ENCODE measurements at places on chromosomes 16 and 17.

GRCh38 chr16:1494129-1494640 is 1.0 kb downstream of the TELO2 start:
- DNase-seq, result no peak

- no peak for DNase-seq
These were observed 6.1 kb downstream of the PRSS36 start for GRCh38 chr16:31143694-31144148.

GRCh38 chr17:72719578-72720493 is 372.7 kb downstream of the SLC39A11 start:
- no peak for DNase-seq

GRCh38 chr16:50657241-50657640 is 23.9 kb downstream of the SNX20 start:
- no peak for DNase-seq

DNA sequence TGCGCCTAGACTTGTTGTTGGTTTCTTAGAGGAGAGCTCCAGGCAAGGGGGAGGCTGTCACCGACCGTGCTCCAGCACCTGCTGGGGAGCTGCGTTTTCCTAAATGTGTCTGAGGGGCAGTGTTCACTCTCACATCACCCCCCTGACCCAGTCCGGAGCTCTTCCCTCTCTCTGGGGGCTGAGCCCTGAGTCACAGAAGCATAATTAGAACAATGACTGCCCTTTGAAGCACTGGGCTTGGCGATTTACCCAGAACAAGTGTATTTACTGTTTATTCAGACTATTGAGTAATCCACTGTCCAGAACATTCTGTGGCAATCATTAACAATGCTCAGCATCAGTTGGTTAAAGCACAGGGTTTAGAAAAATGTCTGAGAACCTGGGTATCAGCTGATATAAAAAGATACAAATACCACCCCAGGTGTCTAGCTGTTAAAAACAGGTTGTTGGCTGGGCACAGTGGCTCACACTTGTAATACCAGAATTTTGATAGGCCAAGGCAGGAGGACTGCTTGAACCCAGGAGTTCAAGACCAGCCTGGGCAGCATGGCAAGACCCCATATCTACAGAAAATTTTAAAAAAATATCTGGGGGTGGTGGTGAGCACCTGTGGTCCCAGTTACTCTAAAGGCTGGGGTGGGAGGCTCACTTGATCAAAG is 8.1 kb downstream of the CES4A start:
- no peak for DNase-seq

DNA sequence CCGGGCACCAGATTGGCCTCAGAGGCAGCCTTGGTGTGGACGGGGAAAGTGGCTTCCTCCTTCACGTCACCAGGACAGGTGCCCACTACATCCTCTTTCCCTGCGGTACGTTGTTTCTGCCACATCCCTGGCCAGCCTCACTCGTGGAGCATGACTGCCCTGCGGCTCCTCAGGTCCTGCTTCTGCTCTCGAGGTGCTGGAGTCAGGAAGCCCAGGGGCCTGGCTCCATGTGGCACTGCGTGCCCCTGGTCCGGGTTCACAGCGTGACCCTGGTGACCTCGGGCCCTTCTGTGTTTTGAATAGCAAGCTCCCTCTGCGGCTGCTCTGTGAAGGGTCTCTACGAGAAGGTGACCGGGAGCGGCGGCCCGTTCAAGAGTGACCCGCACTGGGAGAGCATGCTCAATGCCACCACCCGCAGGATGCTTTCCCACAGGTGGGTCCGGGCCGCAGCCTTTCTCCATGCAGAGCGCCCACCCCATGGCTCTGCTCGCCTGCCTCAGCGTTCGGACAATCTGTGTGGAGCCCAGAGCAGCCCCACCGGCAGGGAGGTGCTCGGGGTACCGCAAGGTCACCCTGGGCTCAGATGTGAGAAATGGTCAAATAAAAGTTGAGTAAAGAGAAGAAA is 13.5 kb downstream of the RGS11 start:
- no peak for DNase-seq

DNA sequence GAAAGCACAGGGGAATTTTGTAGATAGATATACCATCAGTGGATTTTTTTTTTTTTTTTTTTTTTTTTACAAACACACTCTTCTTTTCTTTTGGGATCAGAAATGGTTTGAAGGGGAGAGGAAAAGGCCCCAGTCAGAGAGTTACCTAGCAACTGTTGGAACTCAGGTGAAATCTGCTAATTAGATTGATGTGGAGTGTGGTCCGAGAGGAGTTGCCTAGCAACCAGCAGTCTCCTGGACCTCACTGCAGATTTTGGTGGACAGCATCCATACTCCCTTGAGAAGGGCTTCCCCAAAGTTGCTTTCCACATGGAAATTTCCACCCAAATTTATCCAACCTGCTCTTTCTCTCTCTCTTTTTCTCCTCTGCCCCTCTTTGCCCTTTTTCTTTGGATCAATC is 165.4 kb downstream of the UTP18 start:
- DNase-seq, result no peak

DNA sequence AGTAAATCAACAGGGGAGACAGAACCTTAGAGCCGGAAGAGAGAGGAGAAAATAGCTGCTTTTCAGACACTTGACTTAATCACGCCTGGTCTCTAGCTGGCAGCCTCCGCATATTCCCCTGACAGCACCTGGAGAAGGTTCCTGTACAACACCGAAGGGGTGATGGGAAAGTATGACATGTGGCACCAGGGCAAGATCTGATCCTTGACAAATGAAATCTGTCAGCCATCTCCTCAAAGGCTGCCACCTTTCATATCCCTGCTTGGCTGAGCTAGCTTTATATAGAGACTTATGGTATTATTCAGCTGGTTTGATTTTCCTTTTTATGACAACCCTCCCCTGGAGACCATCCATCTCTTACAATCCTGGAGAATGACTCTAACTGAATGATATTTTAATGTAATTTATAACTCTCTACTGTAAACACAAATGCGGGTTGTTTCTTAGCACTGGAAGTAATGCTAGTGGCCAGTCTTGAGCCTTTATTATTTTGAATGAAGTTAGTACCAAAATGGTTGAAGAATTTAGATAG is 1205.3 kb upstream of the CDH8 start:
- no peak for DNase-seq

- no peak for DNase-seq
These were observed 60.5 kb downstream of the TRIM37 start for GRCh38 chr17:59046192-59046591.

- peak; percentile 52 for DNase-seq
These were observed at the start of gene PFN1 for GRCh38 chr17:4948166-4948930. TSS of gene PFN1 (minus strand) at chr17:4948530. CDS start at chr17:4948394, 136 bp downstream.

DNA sequence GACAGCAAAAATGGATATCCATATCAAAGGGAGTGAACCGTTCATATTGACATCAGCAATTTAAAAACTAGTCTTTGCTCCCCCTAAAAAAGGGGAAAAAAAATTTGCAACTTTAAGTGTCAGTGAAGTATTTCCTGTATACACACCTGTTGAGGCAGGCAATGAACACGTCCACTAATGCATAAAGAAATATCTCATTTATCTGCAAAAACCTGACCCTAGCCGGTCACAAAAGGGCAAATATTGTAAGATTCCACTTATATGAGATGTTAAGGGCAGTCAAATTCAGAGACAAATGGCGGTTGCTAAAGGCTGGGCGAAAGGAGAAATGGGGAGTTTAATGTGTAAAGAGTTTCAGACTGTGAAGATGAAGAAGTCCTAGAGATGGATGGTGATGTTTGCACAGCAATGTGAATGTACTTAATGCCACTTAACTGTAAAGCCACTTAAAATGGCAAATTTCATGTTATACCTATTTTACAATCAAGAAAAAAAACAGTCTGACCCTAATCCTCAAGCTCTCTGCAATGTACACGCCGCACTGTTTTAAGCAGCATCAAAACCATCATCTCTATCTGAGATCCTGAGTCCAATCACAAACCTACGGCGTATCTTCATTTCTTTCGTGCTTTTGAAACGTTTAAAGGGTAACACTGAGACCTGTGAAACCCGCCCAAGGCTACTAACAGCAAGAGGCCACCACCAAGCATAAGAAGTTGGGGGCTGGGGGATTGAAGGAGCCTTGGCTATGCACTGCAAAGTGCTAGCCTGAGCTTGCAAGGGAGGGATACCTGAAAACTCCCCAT is 1.1 kb downstream of the PARN start:
- no peak for DNase-seq

DNA sequence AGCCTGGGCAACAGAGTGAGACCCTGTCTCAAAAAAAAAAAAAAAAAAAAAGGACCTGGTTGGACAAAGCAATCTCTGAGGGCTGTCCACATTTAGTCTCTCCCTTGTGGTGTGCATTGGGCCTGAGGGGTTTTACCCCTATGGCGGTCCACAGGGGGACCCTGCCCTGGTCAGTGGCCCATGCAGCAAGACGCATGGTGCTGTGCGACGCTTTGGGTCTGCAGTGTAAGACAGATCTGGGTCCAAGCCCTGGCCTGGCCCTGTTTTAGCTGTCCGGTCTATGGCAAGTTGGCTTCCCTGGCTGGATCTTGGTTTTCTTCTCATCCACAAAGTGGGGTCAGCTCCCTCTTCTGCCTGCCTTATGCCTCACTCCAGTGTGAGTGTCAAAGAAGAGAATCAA is 123.2 kb upstream of the NLRP1 start:
- DNase-seq, result no peak

DNA sequence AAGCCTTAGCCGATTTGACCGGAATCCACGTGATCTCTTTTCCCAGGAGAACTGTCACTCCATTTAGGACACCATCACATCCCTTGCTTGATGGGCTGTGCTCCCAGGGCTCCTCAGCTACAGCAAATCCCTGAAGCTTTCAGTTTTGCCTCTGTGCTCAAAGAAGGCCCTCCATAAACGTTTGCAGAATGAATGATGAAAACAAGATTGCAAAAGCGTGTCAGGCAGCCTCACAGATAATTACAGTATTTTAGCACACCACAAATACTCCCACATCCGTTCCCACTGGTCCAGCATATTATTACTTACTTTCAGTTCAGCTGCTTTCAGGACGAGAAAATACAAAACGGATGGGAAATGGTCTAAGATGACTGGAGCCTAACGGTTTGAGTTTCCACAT is 84.6 kb downstream of the USP31 start:
- no peak for DNase-seq

GRCh38 chr17:42287977-42288802 is at the start of gene STAT5A:
TSS of gene STAT5A (plus strand) at chr17:42288498. CDS start at chr17:42289412, 914 bp downstream.
- peak; percentile 50 for DNase-seq

DNA sequence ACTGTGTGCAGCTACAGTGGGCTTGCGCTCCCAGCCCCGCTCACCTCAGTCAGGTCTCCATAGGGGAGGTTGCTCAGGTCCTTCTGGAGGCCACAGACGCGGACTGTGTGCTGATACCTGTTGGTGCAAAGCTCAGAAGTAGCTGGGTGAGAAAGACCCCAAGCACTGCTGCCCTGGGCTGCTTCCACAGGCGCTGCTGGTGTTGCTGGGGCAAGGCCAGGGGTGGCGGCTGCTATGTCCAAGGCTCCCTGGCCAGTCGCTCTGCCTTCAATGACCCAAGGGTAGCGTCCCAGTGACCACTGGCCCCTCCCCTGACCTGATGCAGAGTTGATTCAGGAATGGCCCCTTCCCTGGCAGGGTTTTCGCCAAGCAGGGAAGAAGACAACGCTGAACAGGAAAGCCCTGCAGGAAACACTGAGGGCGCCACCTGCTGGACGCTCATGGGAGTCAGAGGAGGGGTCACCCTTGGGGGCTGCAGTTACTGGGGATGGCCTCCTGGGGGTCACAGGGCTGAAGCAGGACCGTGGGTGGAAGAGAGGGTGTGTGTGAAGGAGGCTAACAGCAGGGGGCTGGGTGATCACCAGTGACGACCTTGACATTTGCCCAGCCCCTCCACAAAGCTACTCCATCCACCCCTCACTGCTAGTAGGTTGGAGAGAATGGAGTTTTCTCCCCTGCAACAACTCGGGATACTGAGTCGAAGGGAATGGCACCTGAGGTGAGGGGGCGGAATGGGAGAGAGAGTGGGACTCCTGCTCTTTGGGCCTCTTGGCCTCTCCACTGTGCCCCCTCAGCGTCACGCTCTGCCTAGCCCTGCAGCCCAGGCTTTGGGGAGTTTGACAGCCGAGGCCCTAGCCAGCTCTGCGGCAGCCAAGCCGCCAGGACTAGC is 38.3 kb downstream of the ABCC12 start:
- DNase-seq, result peak; percentile 75

DNA sequence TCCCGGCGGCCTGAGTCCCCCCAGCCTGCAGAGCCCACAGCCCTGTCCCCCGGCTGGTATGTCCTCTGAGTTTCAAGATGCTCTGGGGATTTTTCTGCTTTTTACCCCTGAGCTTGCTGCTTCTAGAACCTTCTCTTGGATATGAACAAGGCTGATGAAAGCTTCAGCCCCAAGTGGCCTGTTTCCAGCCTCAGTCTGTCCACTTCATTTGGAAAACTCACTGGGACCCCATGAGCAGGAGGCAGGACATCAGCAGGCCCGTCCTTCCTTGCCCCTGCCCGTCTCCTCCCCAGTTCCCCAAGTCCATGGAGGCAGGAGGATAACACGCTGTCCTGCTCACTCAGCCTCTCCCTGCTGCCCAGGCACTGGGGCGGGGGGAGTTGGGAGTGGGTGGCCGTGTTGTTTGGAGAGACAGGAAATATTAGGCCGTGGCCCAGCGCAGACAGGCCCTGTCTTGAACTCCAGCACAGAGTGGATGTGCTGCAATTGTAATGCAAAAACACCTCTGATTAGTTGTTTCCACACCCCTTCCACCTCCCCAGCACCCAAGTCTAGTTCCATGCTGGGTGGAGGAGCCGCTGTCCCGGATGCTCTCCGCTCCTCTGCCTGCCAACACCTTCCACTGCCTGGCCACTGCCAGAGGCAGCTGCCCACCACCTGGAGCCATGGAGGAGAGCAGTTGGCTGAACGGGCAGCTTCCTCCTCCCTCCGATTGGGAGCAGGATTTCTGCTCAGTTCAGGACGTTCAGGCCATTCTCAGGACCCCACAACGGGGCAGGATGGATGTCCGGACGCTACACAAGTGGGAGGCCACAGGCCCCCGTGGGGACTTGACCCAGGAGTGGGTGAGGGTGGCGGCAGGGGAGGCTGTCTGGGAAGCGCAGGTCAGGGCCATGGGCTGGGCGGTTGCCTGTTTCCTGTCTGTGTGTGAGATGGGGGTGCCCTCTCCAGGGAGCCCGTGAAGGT is 216.9 kb upstream of the GSE1 start:
- DNase-seq, result peak; percentile 51

- DNase-seq, result peak; percentile 40
These were observed 64.5 kb upstream of the RBFOX1 start for GRCh38 chr16:7268182-7268581.

DNA sequence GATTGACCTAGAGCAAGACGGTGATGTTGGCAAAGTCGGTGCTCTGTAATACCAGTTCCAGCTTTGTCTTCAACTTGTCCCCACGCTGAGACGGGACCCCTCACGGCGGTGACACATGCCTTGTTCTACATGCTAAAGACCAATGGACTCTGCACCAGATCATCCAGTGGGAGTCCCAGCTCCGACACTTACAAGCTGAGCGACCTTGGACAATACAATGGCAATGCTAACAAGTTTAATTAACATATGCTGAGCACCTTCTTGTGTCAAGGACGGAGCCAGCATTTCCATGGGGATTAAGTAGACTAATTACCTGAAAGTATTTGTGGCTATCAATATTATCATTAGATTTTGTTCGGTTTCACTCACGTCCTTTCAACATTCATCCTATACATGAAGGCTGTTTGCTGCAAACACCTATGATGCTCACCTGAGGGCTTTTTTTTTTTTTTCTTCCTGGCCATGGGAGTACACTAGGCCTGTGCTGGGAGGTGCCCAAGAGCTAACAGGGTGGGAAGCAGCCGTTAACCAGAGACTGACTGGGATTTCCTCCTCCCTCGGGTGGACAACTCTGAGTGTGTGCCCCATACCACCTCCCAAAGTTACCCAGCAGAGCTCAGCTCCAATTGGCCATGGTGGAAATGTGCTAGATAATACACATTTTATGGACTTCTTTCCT is 308.6 kb upstream of the ZFHX3 start:
- DNase-seq, result no peak

GRCh38 chr16:82229800-82230619 is 60.0 kb upstream of the MPHOSPH6 start:
- peak; percentile 76 for DNase-seq
